ENCODE measurements at places on chromosomes 4 and X. TPM values are rescaled to one million over a fixed set of nuclear protein-coding genes. Genes with fewer than 3 reads are reported as not detected.

SPP1 gene
- 11.0 TPM for total RNA-seq

DNA sequence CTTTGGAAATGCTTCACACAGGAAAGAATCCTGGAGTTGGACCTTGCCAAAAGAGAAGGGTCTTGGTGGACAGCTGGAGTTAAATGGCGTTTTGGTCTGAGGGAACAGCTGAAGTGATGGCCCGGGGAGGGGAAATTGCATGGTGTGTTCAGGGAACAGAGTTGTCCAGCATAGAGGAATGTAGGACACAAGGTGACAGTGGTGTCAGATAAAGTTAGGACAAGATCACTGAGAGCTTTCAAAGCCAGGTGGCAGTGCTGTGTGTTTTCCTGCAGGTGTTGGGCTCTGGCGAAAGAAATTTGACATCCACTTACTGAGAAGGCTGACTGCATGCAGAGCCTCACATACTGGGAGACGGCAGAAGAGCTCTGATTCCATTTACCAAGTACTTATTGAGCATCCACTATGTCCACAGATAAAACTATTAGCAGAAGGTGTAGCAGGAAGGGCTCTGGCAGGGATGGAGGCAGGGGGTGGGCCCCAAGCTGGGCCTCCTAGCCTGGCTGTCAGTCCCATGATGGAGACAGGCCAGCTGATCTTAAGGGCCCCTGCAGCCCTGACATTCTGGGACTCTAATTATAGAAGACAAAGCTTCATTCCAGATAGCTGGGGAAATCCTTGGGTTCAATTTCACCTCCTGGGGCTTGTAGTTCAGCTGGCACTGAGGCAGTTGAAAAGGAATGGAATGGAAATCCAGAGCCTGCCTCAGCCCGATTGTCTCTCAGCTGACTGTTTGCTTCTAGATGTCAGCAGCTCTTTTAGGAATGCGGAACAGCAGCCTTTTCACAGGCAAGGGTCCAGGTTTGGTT lies 150.2 kb upstream of the MAMLD1 start:
- DNase-seq: no peak
- no peak overlapping the region for H3K4me3 ChIP-seq
- H3K4me1 ChIP-seq: peaks cover 6% of the 10 kb centered on the region

BEND2 gene
- not detected for total RNA-seq

DNA sequence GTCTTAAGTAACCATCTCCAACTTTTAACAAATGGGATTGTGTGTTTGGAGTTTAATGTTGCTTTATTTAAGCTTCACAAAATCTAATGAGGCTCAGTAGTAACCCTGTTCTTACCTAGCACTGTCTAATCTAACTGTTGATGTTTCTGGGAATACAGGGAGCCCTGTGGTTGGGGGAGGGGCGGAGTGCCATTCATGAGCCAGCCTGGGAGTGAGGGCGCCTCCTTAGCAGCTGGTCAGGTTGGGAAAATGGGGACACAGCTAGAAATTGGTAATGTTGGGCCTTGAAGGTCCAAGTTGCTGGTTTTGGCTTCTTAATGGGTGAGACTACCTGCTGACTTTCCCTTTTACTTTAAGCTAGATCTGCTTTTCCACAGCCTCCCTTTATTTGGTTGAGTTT lies 22.9 kb upstream of the TADA2B start:
- H3K36me3 ChIP-seq: peaks cover 74% of the 10 kb centered on the region
- H3K4me1 ChIP-seq: no peaks in the 10 kb centered on the region
- no peak overlapping the region for H3K4me3 ChIP-seq
- H3K27ac ChIP-seq: no peak overlapping the region

GRCh38 chr4:186952709-186953108 lies 229.1 kb upstream of the FAT1 start:
- H3K27ac ChIP-seq: no peak overlapping the region
- no peaks in the 10 kb centered on the region for H3K4me1 ChIP-seq
- H3K27me3 ChIP-seq: no peaks in the 10 kb centered on the region
- no peak overlapping the region for H3K4me3 ChIP-seq
- no peak for DNase-seq

DNA sequence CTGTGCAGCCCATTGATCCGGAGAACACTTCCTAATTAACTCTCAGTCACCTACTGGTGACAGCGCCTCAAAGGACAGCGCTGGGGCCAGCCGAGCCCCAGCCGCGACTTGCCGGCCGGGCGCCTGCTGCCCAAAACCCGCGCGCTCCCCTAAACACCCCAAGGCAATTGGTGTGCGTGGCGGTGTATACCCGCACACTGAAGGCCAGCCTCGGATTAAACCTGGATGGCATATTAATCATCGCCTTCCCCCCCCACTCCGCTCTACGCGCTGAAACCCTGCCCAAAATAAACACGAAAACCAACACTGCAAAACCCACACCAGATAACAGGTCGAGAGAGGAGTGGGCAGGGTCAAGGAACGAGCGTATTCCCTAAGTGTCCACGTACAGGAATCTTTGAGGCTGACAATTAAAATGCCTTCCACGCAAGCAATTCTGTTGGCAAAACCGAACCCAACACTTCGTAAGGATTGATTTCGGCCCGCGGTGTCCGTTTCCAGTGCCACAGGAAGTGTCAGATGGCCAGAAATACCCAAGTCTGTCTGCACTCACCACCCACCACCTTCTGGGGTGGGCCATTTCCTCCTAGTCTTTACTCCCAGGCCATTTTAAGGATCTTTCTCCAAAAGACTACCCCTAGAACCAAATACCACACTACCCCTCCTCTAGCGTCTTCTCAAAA lies 2.7 kb downstream of the BCOR start:
- H3K4me1 ChIP-seq: peaks cover 51% of the 10 kb centered on the region
- no peak for DNase-seq
- peak overlapping the region; percentile 91 for H3K27ac ChIP-seq
- peak overlapping the region; percentile 78 for H3K4me3 ChIP-seq

DNA sequence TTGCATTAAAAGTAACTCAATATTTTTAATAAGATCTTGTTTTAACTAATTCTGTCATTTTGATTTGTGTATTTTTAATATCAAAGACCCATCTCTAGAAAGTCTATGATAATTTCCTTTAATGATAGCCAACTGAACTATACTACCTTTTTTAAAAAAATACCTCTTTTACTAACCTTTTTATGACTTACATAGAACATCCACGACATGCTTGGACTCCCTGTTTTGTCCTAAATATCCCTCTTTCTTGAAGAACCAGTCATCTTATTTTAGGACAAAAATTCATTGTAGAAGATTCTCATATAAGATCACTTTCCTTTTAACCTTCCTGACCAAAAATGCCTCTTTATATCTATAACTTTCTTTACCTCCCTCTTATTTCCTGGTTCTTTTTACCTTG lies 76.8 kb upstream of the GC start:
- no peaks in the 10 kb centered on the region for H3K4me1 ChIP-seq
- H3K4me3 ChIP-seq: no peak overlapping the region
- no peaks in the 10 kb centered on the region for H3K27me3 ChIP-seq
- DNase-seq: no peak
- no peak overlapping the region for H3K27ac ChIP-seq

DNA sequence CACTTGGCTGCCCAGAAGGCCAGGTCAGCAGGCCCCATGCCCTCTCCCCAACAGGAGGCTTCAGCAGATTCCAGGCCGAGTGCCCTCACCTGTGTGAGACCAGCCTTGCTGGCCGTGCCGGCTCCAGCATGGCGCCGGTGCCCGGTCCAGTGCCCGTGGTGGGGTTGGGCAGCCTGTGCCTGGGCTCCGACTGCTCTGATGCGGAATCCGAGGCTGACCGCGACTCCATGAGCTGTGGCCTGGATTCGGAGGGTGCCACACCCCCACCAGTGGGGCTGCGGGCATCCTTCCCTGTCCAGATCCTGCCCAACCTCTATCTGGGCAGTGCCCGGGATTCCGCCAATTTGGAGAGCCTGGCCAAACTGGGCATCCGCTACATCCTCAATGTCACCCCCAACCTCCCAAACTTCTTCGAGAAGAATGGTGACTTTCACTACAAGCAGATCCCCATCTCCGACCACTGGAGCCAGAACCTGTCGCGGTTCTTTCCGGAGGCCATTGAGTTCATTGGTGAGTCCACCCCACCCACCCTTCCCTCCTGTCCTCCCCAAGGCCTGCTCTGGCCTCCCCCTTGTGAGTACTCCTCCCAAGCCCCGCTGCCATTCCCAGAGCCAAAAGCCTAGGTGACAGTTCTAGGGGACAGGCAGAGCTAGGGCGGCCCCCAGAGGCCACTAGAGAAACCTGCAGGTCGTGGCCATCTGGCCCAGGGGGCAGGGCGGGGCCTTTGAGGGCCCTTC lies 2.3 kb downstream of the DUSP9 start:
- H3K4me3 ChIP-seq: no peak overlapping the region
- peaks cover 29% of the 10 kb centered on the region for H3K27me3 ChIP-seq
- H3K36me3 ChIP-seq: no peaks in the 10 kb centered on the region
- H3K27ac ChIP-seq: no peak overlapping the region

MGST2 gene
- 39.7 TPM for total RNA-seq
